ENCODE measurements at places on chromosomes 1 and 21.

GRCh38 chr21:42818328-42818749, 61.0 kb downstream of the WDR4 start:
- peak; percentile 28 for DNase-seq

DNA sequence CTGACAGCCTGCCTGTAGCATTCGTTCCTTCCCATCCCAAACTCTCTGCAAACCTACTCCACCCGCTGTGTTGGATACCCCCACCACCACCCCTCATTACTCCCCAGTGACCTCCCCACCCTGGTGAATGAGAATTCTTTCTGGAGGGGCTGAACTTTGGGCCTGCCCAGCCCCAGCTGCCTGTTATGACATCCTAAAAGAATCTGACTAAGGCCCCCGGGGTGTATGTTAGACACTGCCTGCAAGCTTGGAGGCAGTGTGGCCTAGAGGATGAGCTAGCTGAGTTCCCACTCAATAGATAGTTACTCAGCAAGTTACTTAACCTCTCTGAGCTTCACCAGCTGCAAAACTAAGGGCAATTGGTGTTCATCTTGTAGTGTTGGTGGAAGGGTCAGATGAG, 110.2 kb upstream of the FGGY start:
- no peak for DNase-seq

DNA sequence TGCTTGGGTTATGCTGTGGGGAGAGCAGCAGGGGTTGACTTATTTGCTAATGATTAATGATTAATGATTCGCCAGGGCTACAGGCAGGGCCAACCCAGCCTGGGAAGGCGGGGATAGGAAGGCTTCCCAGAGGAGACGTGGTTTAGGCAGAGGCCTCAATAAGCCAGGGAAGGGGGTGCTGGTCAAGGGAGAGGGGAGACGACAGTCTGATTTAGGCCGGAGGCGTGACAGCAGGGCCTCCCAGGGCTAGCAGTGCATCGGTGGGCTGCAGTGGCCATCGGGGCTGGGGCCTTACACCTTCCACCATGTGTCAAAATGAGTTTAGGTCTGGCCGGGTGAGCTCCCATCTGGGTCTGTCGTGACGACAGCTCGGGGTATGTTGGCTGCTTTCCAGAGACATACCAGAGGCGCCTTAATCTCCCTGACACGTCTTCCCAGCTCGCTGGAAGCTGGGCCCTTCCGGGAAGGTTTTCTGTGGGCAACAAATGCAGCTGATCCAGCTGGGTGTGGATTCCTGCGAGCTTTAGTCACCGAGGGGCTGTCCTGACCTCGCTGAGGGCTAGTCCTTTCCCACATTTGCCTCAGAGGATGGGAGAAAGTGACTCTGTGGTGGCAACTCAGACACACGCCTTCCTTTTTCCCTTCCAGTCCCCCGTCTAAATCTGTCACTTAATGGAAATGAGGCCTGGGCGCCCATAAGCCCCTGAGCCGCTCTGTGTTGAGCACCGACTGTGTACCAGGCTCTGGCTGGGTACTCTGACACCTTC, 3.7 kb upstream of the SLC1A7 start:
- DNase-seq = no peak

- no peak for DNase-seq
These were observed 836 bp upstream of the FBLIM1 start for GRCh38 chr1:15757575-15758342.

DNA sequence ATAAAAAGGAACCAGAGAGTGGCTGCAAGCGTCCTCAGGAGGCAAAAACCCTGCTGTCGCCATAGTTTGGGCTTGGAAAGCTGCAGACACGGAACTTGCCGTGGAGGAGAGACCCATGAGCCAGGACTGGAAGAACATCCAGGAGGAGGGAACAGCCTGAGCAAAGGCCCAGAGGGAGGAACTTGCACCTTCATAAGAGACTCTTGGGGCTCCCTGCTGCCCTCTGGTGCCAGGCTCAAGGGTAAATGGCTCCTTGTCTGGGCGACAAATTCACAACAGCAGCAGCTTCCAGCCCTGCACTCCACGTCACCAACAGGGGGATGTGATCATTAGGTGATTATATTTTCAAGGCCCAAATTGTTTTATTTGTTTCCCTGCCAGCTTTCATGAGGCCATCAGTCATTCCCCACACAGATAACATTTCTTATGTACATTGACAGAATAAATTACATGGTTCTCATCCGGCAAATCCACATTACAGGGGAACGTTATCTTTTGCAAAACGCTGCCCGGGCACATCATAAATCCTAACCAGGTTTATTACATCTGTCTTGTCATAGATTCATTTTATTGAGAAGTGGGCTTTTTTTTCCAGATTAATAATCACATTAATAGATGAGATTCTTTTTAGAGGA, 143.0 kb upstream of the GRIK3 start:
- no peak for DNase-seq

- DNase-seq = no peak
These were observed 15.9 kb downstream of the NUF2 start for GRCh38 chr1:163337631-163338030.

All from activated T-helper 9 cell treated with anti-CD3 and anti-CD28 coated beads, Interleukin-2, amount 50 U/mL, for 16 hours (primary cell).